RCC 7860 (cell line): ENCODE measurements at places on chromosomes 4 and X.
A peak's percentile ranks its signal among the peaks of the same experiment; 100 is the strongest.

DNA sequence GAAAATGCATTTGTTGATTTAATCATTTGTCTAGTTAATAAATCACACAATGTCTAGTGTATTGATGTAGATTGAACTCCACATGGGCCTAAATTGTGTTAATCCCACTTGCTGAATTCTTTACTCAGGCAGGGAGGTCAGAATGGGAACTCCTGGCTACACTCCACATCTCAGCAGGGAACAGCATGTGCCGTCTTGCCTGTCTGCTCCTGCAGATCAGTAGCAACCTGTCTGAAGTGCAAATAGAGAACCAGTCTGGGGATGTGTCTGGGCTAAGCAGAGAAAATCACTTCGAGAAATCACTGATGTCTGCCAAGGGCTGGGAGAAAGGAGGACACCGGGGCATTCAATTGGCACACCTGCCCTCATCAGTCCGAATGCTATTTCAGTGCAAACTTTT lies 16.5 kb upstream of the MXRA5 start:
- DNase-seq: no peak

- no peak for DNase-seq
These were observed 2.5 kb downstream of the PHOX2B start for GRCh38 chr4:41746025-41746439.

GRCh38 chr4:69649207-69649606 lies 3.8 kb downstream of the UGT2A1 start:
- no peak for DNase-seq

GRCh38 chr4:102437111-102437510 lies 64.0 kb upstream of the NFKB1 start:
- no peak for DNase-seq

GRCh38 chr4:2837904-2838496 lies 5.6 kb upstream of the ADD1 start:
- DNase-seq: no peak

DNA sequence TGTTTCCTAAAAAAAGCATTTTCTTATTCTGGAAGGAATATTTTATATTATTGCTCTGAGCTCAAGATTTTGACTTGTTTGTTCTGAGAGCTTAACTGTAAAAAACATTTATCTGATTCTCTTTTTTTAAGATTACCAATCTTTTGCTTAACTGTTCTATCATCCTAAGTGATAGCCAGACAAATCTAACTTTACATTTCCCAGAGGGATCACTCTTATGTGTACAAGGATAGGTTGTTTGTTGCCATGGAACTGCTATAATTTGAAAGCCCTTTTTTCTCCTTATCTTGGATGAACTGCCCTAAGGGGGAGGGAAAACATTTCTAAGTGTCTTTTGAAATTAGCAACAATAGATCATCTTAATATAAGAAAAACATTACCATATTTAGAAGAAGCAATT lies 494.7 kb downstream of the TRAM1L1 start:
- no peak for DNase-seq

DNA sequence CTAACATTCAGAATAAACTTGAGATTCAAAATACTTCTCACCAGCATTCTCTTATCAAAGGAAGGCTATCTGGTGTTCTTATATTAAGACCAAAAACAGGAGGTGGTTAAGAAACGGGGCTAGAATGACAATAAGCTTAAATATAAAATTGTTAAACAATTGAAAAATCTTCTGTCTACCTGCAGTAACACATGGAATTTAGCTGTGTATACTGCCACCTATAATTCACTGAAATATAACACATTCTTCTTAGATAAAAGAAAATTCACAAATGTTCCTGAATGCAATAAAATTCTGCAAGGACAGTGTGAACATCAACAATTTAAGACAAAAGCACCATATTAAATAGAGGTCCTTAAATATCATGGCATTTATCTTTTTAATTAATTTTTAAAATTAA lies 11.5 kb upstream of the PCDH10 start:
- DNase-seq: no peak

DNA sequence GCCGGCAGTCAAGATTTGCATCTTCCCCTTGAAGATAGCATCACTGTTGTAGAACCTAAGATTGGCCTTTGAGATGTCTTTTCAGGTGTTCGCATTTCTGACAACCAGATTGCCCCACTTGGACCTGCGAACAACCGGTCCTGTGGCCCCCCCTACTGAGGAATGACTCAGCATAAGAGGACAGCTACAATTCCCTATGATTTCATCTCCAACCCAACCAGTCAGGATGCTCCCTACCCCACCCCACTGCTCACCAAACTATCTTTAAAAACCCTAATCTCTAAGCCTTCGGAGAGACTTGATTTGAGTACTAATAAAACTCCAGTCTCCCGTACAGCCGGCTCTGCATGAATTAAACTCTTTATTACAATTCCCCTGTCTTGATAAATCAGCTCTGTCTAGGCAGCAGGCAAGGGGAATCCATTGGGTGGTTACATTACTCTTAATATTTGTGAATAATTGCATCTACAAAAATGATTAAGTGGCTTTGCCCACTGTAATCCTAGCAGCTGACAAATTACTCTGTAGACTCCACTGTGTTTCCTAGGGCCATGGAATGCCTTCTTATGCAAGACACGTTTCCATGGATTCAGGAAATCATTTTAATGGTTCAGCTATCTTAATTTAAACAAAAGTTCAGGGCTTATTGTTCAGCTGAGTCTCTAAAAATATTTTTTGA lies 95.4 kb downstream of the GPR143 start:
- DNase-seq: no peak

DNA sequence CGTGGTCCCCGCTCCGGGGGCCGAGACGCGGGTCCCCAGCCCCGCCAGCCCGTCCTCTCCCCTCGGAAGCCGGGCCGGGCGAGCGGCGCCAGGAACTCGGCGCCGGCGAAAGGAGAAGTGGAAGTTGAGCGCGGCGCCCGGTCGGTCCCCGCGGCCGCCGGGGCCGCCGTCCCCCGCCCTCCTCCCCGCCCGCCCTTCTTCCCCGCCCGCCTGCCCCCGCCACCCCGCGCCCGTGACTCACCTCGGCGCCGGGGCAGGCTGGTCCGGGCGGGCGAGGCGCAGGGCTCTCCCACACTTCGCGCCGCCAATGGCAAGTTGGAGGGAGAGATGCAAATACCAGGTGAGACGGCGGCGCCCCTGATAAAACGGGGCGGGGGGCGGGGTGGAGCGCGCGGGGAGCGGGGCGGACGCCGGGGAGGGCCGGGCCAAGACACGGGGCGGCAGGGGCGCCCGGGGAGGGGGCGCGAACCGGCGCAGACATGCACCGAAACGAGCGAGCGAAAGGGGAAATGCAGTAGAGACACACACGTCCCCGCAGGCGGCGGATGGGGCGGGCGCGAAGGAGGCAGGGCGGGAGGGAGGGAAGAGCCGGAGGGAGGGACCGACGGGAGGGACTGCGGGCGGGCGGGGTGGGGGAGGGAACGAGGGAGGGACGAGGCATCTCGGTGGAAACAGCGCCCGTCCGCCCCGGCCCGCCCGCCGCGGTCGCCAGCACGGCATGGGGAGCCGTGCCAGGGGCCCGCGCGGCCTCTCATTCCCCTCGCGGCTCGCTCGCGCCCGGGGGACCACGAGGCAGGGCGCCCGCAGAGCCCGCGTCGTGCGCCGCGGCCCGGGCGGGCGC lies at the start of gene ELF4:
Gene ELF4 (minus strand): TSS at position 119 of the 841 bp plus-strand sequence. CDS start 29,167 bp downstream, outside the sequence.
- peak; percentile 50 for DNase-seq

- no peak for DNase-seq
These were observed 24.4 kb downstream of the TMEM144 start for GRCh38 chr4:158234671-158235070.

- DNase-seq: no peak
These were observed 538.1 kb downstream of the STIM2 start for GRCh38 chr4:27398631-27399310.

GRCh38 chr4:76674983-76675382 lies 223.0 kb downstream of the SOWAHB start:
- no peak for DNase-seq

DNA sequence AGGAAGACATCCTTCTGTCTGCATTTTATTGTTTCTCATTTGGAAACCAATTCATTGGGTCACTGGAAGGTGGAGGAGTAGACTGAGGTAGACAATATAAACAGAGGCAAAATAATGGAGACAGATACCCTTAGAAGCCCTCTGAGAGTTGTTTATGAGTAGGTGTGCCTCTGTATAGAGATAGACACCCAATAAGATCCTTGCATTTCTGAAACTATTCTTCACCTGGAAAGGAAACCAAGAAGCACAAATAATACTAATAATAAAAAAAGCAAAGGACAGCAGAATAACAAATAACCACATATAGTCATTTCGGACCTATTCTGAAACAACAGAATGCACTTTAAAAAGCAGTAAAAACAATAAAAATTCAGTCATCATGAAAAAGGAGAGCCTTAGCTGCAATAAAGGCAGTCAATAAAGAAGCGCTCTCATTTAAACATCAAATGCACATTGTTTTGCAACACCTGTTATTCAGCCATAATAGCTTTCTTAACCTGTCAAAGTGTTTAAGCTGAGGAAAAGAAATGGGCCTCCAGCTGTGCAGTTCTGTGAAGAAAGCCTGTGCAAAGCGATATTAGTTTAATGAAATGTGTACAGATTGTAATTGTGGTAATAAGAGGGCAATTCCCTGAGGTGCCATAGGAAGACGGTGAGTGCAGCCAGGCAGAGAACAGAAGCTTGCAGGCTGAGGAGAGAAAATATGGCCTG lies 904.2 kb downstream of the STPG2 start:
- DNase-seq: no peak

DNA sequence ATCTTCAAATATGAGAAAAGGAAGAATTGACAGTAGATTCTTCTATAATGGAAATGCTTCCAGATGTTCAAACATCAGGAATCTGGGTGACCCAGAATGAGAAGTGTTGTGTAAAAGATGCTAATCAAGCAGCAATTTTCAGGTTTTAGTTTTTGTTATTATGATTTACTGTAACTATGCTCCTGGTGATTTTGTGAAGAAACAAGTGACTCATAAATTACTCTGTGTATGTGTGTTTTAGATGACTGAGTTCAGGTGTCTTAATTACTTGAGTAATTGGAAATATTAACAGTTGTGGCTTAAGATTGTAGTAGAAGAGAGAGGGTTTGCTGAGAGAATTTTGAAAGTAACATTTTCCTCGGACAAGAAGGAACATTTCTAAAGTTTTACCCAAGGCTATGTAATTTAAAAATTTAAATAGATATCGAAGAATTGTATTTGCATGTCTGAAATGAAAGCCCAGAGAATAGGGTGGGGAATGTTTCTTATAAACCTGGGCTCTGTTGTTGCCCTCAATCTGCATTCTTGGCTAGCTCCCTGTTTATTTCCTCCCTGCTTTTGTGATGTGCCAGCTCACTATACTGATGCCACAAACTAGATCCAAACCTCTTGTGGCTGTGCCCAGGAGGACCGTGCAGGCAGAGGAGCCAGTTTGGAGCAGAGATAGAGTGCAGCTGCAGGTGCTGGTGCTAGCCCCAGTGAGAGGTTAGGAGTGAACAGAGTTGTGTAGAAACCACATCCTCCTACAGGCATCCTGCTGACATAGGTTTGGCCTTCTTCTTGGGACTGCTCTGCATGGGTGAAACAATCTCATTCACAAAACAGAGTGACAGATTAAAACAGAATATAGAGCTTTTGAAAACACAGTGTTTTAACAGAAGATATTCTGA lies 25.4 kb upstream of the TNIP3 start:
- DNase-seq: no peak

GRCh38 chrX:118974088-118974907 lies at the start of gene LONRF3:
TSS of gene LONRF3 (plus strand) at chrX:118974618. CDS start at chrX:118974781, 163 bp downstream.
- DNase-seq: no peak

DNA sequence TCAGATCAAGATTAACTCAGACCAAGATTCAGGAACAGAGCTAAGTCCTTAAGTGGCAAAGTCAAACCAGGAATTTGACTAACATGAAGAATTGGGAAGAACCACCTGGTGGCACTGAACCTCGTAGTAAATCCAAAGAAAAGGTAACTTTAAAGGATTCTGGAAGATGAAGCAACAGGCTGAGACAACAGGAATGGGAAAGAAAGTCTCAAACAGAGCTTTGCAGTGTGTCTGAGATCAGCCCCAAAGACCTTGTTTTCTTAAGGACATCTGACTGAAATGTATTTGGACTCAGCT lies 126.1 kb downstream of the ASB9 start:
- no peak for DNase-seq

DNA sequence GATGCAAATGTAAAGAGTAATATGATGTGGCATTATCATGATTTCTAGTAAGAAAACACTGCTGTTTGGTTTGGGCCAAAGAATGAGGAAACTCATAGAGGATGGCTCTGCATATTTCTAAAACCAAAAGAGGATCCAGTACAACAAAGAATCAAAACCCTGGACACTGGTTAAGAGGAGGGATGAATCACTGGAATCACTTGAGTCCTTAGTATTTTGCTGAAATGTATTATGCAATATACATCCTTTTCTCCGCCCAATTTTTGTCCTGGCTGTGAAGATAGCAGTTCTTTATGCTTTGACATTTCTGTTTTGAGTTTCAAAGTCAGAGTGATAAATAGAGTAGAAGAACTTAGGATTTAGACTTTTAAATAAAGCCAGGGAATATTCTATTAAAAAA lies 345.9 kb downstream of the PACRGL start:
- DNase-seq: no peak

GRCh38 chr4:21697583-21697982 lies 251.0 kb downstream of the KCNIP4 start:
- peak; percentile 15 for DNase-seq

- DNase-seq: no peak
These were observed 102.8 kb downstream of the CBR4 start for GRCh38 chr4:168907119-168907698.

- no peak for DNase-seq
These were observed 36.1 kb upstream of the OTUD4 start for GRCh38 chr4:145216535-145216934.

DNA sequence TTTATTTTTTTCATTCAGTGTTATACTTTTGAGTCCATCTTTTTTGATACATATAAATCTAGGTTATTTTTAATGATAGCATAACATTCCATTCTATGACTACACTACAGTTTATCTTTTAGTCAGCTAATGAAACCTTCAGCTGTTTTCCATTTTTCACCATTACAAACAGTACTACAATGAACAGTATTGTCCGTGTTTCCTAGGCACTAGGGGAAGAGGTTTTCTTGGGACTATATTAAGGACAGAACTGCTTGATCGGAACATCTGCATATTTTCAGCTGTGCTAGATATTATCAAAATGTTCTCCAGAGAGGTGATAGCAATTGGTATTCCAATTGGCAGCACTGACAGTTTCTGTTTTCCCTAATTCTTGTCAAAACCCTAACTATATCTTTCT lies 44.3 kb upstream of the HCCS start:
- DNase-seq: no peak

DNA sequence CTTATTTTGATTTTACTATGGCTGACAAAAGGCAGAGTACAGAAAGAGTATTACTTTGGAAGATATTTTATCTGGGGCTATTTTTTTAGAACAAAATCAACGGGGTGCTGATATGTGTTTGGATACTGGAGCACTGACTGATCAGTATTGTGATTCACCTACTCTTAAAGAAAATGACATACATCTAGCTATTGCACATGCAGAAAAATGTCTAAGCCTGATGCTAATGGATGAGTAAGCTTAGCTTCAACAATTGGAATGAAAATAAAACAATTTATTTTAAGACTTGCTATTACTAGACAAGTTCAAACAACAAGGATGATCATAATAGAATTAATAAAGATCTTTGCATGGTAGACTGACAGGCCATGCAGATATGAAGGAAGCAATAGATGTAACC lies 262.0 kb downstream of the PPP1R2C start:
- no peak for DNase-seq

GRCh38 chrX:154368630-154369448 lies 5.6 kb downstream of the FLNA start:
- peak; percentile 96 for DNase-seq

- DNase-seq: peak; percentile 8
These were observed 56.9 kb downstream of the SERTM2 start for GRCh38 chrX:111568354-111568753.
